ENCODE measurements at places on chromosomes 11 and 22. TPM values are rescaled to one million over a fixed set of nuclear protein-coding genes. Genes with fewer than 3 reads are reported as not detected.

DNA sequence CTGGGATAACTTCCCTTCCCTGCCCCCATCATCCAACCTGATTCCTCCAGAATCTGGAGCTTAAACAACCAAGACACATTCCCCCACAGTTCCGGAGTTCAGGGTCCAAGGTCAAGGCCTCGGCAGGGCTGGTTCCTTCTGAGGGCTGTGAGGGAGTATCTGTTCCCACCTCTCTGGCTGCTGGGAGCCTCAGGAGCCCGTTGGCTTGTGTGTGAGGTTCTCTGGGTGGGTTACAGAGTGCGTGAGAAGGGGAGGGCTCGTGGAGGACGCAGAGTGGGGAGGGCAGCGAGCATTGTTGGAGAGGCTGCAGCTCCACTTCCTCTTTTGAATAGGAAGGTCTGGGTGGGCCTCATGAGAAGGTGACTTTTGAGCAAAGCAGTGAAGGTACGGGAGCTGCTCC is 8.5 kb downstream of the SERHL2 start:
- DNase-seq = no peak

DNA sequence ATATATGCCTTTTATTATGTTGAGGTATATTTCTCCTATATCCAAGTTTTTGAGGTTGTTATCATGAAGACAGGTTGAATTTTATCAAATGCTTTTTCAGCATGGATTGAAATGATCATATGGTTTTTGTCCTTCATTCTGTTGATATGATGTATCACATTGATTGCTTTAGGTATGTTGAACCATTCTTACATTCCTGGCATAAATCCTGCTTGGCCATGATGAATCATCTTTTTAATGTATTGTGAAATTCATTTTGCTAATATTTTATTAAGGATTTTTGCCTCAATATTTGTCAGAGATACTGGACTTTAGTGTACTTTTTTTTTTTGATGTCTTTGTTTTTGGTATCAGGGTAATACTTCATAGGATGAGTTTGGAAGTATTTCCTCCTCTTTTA is 283.8 kb upstream of the C11orf87 start:
- no peak for DNase-seq

GRCh38 chr22:36136475-36136874 is 24.1 kb downstream of the APOL3 start:
- DNase-seq = no peak

OR5P2 gene
- not detected for total RNA-seq

EFEMP2 gene
- total RNA-seq = 3.4 TPM
